Natural killer cell treated with Interleukin-12 subunit alpha and Interleukin-12 subunit beta and Interleukin-15 and Interleukin-18, amount 100 ng/mL, for 72 hours (primary cell): ENCODE measurements at places on chromosomes 4 and X. TPM values are rescaled to one million over a fixed set of nuclear protein-coding genes. Genes with fewer than 3 reads are reported as not detected.

Gene CXorf49
- not detected for total RNA-seq

Gene PAGE5
- not detected for total RNA-seq

Gene CENPE
- total RNA-seq: 29.7 TPM

GRCh38 chrX:10892621-10893225, 218.4 kb upstream of the HCCS start:
- H3K4me1 ChIP-seq: no peaks in the 10 kb centered on the region
- H3K27ac ChIP-seq: no peak overlapping the region

DNA sequence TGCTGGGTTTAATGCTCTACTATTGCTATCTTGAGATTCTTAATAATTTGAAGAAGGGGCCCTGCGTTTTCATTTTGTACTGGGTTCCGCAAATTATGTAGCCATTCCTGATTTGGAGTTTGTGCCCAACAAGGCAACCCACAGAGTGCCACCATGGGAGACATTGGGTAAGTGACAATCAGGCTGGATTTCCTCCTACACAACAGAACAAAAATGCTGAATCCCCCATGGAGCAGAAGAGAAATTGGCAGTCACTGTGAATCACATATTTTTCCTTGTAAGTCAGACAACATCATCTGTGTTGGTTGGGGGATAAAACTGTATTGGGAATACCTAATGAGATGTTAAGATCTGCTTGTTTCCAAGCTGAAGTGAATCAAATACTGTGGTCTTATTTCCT, 80.9 kb downstream of the CNGA2 start:
- H3K4me3 ChIP-seq: no peak overlapping the region
- no peaks in the 10 kb centered on the region for H3K27me3 ChIP-seq
- H3K4me1 ChIP-seq: no peaks in the 10 kb centered on the region
- no peak for DNase-seq
